ENCODE measurements at places on chromosomes 3 and 15.

DNA sequence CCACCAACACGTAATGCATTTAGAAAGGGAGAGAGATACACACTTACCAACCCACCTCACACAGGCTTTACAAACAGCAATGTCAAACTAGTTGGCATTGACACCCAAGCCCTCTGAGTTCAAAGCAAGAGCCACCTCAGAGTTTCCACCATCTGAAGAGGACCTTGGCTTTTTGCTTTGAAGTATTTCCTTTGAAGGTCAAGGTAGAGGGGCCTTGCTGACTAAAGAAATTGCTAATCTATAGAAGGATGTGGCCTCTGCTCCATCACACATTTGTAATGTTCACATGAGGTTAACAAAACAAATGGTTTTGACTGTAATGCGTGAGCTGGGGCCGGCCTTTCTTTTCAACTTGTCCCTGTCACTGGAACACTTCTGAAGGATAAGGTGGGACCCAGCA lies 117.7 kb downstream of the POLR2M start:
- no peak for DNase-seq

- DNase-seq, result no peak
These were observed 120.8 kb upstream of the PHLDB2 start for GRCh38 chr3:111738238-111738637.

GRCh38 chr15:75107516-75107907 lies 84.1 kb downstream of the PPCDC start:
- no peak for DNase-seq

DNA sequence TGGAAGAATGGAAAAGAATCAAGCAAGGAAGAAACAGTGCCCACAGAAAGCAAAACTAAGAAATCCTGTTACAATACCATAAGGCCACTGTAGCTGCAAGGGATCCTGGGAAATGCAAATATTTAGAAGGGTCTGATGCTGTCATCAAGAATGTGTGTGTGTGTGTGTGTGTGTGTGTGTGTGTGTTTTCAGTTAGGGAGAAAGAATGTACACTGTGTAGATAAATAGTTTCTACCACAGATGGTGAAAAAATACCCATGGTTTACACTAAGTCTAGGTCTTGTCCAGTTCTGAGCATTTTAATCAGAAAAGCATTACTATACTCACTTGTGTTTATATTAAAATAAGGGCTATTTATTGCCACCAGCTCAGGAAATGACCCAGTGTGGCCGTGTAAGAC lies 355.0 kb downstream of the RBMS3 start:
- no peak for DNase-seq

GRCh38 chr3:4350789-4351163 lies 47.6 kb downstream of the SETMAR start:
- DNase-seq, result peak; percentile 8

DNA sequence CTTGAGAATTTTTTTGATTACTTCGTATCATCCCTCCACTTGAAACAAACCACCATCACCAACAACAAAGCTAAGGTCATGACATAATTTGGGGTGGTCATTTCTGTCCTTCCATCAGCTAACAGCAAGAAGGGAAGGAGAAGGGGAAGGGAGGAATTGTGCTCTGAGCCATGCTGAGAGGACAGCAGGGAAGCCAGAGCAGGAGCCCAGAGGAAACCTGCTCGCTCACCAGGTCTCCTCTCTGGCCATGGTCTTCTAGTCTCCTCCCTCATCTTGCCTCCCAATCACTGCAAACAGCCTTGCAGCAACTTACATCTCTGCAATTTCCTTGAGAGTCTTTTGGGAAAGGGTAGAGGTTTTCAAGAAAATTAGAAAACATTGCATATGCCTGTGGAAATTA lies 196.7 kb downstream of the SSR3 start:
- DNase-seq, result no peak

- no peak for DNase-seq
These were observed 71.9 kb downstream of the GHSR start for GRCh38 chr3:172376402-172376801.

DNA sequence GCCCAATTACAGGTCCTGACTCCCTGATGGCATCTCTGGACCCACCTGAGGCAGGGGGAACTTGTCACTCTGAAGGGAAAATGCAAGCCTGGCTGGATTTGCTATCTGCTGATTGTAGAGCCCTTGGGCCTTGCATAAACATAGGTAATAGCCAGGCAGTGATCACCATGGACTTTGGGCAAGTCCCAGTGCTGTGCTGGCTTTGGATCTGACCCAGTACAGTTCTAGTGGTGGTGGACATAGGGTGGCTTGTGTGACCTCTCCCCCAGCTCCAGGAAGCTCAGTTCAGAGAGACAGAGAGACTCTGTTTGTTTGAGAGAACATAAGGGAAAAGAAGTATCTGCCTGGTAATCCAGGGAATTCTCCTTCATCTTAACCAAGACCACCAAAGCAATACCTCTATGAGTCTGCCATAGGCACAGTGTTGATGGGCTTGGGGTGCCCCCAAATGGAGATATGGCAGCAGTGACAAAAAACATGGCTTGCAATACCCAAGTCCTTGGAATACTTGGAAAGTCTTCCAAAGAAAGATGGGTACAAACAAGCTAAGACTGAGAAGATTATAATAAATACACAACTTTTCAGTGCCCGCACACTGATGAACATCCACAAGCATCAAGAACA lies 348.5 kb downstream of the PYDC2 start:
- DNase-seq, result no peak

- DNase-seq, result no peak
These were observed 50.3 kb downstream of the SHQ1 start for GRCh38 chr3:72797773-72798543.

- DNase-seq, result no peak
These were observed 119.5 kb downstream of the MYLK start for GRCh38 chr3:123764647-123765046.

DNA sequence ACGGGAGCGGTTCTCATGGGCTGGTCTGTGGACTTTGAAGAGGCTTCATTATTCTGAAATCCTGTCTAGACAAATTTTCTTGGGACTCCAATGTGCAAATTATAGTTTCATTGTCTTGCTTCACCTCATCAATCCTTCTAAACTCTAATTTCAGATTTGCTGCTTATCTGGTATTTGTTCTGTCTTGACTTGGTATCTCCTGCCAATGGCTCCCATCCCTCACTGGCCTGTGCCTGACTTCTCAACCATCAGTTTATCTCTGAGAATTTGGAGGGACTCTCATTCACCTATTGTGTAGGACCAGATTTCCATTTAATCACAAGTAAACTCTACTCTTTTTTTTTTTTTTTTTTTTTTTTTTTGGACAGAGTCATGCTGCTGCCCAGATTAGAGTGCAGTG lies 960.2 kb upstream of the NR2F2 start:
- no peak for DNase-seq

- DNase-seq, result no peak
These were observed 357.8 kb upstream of the TBL1XR1 start for GRCh38 chr3:177554895-177555759.

- DNase-seq, result no peak
These were observed 44.2 kb upstream of the ZBTB38 start for GRCh38 chr3:141323936-141324704.

GRCh38 chr15:65990298-65990981 lies 121.1 kb downstream of the RAB11A start:
- DNase-seq, result no peak

GRCh38 chr15:49876401-49877038 lies 242.5 kb downstream of the ATP8B4 start:
- DNase-seq, result no peak

GRCh38 chr15:28984421-28985315 lies 98.9 kb downstream of the APBA2 start:
- DNase-seq, result no peak

DNA sequence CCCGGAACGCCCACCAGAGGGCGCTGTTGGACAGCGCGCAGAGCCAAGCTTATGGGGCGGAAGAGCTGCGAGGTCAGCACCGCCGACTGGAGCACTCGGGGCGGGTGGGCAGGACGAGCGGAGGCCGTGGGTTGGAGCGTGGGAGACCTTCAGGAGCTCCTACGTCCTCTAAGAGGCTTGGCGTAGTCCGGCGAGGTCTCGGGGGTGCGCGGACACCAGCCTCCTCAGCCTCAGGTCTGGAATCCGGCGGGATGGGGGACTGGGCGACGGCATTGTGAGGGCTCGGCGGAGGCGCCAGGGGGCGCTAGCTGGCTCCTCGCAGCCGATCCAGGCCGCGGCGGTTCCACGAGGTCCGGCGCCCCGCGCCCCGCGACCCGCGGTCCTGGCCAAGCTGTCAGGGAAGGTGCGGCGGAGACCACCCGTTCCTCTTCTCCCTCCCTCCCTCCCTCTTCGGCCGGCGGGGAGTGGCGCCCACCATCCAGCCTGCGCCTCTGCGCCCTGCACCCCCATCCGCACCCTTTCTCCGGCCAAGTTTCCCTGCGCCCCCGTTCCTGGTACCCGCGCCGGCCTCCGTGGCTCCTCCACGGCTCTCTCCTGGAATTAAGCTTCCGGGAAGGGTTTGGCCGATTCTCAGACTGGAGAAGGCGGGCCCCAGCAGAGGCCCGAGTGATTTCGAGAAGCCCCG lies 24.3 kb upstream of the POLG start:
- peak; percentile 67 for DNase-seq

DNA sequence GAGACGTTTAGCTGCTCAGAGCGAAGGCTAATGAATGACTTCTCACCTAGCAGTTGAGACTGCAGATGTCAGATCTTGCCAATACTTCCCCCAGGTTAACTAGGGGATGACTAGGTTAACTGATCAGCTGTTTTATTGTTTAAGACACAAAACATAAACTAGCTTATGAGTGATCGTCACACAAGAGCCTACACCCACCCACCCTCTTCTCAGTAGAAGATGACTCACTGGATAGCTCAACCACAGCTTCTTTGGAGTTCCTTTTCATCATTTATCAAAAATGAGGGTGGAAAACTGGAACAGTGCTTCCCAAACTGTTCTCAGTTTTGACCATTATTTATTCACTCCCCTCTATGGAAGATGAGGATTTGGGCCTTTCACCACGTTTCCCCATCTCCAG lies 25.2 kb downstream of the GASK1A start:
- DNase-seq, result no peak

DNA sequence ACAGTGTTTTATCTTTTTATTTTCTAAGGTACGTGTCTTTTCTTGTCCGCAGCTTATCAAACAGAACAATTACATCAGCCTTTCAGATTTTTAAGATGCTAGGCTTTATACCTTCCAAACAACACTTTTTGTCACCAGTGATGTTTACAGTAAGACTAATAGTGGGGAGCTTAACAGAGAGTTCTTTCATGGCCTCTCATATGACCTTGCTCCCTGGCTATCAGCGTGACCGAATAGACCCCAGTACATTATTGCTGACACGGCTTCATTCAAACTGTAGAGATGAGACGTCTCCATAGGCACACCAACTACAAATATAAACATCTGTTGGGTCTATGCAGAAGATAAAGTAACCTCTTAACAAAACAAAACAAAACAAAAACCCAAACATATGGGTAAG lies 477.6 kb upstream of the KCNMB2 start:
- DNase-seq, result no peak

DNA sequence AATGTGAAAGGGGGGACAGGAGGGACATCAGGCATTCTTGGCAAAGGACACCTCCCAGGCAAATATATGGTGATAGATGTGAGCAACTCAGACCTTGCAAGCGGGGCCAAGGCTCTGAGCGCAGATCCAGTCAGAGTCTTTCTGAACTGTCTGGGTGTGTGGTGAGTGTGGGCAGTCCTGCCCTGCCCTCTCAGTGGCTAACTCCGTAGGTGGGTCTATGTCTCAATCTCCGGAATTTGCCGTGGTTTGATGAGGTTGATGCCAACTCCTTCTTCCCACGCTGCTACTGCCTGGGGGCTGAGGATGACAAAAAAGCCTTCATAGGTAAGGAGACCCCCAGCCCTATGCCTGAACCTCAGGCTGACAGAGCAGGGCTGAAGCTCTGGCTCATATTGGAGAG lies 7.4 kb downstream of the TTLL3 start:
- DNase-seq, result no peak

- no peak for DNase-seq
These were observed 65.7 kb upstream of the ALDH1L1 start for GRCh38 chr3:126245811-126246727.

GRCh38 chr3:66041116-66041515 lies 2.4 kb upstream of the MAGI1 start:
- no peak for DNase-seq

DNA sequence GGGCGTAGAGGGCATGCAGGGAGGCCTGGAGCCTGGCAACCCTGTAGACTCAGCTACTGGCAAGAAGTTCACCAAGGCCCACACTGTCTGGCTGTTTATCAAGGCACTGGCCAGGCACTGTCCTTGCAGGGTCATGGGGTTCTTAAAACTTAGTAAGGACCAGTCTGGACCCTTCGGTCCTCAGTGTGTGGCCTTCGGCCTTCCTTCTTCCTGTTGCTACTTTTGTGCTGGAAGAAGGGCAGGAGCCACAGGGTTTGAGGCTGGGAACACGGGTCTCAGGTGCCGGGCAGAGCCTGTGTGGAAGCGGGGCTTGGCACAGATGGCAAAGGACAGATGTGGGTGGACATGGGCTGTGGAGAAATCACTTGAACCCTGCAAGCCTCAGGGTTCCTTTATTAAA lies 76.6 kb downstream of the SNRK start:
- no peak for DNase-seq

DNA sequence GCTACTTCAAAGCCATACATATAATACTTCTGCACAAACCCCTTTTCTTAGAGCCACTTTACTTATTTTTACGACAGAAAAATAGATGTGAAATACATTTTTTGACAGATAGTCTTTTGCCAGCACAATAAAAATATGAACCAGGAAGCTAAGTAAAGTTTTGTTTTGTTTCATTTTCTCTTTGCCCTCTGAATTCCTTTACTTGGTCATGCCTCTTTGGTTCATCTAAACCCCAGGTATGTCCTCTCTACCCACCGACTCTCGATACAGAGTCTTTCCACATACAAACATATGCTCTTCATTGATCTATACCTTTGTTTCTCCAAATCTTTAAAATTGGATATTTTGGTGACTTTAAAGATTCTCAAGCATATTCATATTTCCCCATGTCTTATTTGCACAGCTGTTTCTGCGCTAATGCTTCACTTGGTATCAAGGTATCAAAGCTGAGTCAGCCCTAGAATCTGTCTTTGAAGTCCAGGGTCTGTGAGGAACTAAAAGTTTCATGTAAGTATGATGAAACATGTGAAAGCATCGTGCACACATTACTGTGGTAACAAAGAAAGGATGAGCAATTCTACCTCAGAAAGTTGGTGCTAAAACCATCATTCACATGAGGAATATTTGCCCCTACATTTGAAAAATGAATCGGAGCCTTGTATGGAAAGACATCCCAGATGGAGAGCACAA lies 845.4 kb downstream of the NAALADL2 start:
- no peak for DNase-seq

- DNase-seq, result no peak
These were observed 109.2 kb downstream of the TMEM266 start for GRCh38 chr15:76169018-76169417.

Data from stimulated activated CD4-positive, alpha-beta T cell treated with anti-CD3 and anti-CD28 coated beads, Interleukin-15, amount 100 ng/mL, for 1 hour (primary cell).